Stimulated activated CD8-positive, alpha-beta memory T cell treated with anti-CD3 and anti-CD28 coated beads, Interleukin-12 subunit alpha, Interleukin-12 subunit beta, amount 100 ng/mL, for 4 hours (primary cell): ENCODE measurements at places on chromosomes 3 and 15.

GRCh38 chr3:166706094-166706493, 674.0 kb downstream of the ZBBX start:
- DNase-seq = no peak

- DNase-seq = no peak
Observed at GRCh38 chr3:169886671-169887070, 16.9 kb upstream of the LRRC31 start.

- no peak for DNase-seq
Observed at GRCh38 chr3:45724911-45725310, 35.7 kb downstream of the SACM1L start.

GRCh38 chr3:181278468-181279238, 289.1 kb upstream of the DNAJC19 start:
- DNase-seq = no peak

DNA sequence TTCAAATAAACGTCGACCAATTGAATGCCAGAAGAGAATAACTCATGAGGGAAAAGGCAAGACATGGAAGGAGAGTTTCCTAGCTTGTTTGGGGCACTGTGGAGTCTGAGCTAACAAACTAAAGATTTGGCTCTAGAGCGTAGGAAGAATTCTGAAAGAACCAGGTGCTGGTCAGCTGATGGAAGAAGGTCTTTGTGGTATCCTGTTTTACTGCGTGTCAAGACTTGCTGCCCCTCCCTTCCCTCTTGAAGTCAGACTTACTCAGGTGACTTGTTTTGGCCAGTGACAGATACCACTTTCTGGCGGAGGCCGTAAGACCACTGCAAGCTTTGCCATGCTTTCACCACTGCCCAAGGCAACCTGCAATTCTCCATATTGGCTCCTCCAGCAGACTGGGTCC, 673 bp upstream of the HCLS1 start:
- no peak for DNase-seq

DNA sequence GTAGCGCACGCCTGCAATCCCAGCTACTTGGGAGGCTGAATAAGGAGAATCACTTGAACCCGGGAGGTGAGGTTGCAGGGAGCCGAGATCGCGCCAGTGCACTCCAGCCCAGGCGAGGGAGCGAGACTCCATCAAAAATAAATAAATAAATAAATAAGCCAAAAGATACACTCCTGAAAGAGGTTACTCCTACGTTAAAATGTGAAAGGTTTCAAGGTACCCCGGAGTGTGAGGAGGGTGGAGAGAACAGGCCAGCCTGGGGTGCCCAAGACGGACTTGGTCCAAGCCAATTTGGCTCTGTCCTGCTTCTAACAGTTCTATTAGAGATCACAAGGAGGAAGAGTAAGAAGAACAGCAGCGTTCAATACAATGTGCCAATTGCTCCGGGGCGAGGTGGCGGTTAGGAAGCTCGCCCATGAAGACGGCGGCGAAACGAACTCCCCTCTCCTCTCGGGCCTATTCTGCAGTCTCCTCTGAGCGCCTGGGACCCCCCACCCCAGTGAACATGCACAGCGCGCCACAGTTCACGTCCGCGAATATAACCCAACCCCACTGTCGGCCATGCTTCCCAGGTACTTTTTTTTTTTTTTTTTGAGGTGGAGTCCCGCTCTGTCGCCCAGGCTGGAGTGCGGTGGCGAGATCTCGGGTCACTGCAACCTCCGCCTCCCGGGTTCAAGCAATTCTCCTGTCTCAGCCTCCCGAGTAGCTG, 942 bp downstream of the ELP6 start:
- no peak for DNase-seq

DNA sequence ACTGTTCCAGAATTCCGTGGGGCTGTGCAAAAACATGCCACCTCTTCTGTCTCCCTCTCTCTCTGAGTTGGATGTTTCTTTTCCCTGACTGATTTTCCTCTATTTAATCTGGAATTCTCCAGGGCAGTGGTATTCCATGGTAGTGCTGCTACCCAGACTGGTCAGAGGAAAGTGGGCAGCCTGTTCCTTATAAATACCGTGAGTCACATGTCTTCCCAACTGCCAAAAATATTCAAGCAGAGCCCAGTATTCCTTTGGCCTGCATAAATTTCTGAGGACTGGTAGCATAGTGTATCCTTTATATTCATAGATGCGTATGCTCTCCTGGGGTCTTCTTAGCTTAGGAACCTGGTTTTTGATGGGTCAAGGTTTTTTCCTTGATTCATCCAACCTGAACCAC, 40.9 kb downstream of the CEMIP start:
- DNase-seq = no peak

DNA sequence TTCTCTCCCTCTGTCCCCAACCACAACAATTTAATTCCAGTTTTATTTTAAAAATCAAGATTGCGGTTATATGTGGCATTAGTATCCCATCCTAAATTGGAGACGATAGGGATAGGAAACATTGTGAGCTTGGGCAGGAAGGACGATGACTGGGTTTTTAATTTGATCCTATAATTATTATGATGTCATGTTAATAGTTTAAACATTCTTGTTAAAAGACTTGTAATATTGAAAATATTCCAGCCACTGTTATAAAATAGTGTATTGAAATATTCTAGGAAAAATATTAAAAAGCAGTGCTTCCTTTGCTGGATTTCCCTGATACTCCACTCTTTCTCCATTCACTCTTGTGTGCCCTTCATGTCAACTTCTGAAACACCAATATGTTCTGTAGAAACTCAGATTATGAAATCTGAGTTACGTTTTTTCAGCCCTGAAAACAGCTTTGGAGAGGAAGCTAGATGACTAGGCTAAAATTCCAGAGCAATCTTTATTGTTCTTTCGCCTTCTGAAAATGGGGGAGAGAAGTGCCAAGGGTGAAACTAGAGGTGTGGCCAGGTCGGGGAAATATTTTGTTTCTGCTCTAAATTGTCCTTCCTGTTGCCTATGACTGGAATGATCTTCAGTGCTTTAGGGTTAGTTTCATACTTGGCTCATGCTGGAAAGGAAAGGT, 46.1 kb upstream of the MAP3K13 start:
- DNase-seq = no peak

DNA sequence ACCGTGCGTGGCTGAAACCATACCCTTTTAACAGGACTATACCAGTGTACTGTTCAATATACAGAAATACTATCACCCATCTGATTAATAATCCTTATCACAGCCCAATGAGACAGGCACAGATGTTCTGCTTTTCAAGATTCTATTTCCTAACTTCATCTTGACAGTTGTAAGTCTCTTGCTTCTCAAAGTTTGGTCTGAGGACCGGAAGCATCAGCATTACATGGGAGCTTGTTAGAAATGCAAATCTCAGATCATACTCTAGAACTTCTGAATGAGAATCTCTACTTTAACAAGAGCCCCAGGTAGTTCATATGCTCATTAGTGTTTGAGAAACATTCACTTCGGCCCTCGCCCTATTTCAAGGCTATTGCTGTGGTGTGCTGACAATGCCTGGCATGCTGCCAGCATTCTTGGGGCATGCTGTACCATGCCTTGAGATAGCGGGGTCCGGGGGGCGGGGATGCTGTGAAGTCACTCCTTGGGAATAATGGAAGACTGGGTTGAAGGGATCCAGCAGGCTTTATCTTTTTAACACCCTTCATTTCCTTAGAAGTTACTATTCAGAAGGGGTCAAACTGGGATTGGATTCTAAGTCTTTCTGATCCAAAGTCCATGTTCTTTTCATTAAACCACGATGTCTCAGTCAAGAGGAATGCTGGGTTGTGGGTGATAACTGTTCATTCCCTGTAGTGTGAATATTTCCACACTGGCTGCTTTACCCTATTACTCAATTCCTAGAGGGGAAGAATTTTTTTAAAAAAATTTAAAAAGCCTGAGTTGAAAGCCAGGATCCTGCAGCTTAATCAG, 194.7 kb downstream of the LPP start:
- no peak for DNase-seq

- no peak for DNase-seq
Observed at GRCh38 chr3:19074257-19074900, 73.9 kb upstream of the KCNH8 start.

- DNase-seq = no peak
Observed at GRCh38 chr15:40425681-40426080, 15.1 kb upstream of the BAHD1 start.

GRCh38 chr3:63979093-63979885, 44.0 kb downstream of the PSMD6 start:
- no peak for DNase-seq

GRCh38 chr3:21138085-21138484, 612.9 kb downstream of the ZNF385D start:
- no peak for DNase-seq

DNA sequence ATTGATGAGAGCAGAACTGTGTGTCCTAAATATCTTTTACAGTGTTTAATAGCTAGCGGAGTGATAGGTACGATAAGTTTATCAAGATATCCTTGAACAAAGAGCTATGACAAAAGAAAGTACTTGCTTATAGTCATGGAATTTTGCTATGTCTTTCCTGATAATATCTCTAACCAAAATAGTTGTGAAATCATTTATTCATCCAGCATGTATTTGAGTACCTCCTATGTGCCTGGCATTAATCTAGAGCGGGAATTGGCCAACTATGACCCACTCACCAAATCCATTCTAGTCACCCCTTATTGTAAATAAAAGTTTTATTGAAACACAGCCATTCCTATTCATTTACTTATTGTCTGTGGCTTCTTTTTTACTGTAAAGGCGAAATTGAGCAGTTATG, 46.6 kb downstream of the ZFAND6 start:
- DNase-seq = no peak

GRCh38 chr3:188152660-188153436, 1.1 kb upstream of the LPP start:
- no peak for DNase-seq

- no peak for DNase-seq
Observed at GRCh38 chr3:176262071-176262470, 935.2 kb downstream of the TBL1XR1 start.

- no peak for DNase-seq
Observed at GRCh38 chr3:182438398-182438797, 354.9 kb upstream of the ATP11B start.

- DNase-seq = no peak
Observed at GRCh38 chr15:27418726-27419125, 447.7 kb downstream of the GABRG3 start.

- no peak for DNase-seq
Observed at GRCh38 chr3:55678546-55679216, 191.6 kb upstream of the WNT5A start.

DNA sequence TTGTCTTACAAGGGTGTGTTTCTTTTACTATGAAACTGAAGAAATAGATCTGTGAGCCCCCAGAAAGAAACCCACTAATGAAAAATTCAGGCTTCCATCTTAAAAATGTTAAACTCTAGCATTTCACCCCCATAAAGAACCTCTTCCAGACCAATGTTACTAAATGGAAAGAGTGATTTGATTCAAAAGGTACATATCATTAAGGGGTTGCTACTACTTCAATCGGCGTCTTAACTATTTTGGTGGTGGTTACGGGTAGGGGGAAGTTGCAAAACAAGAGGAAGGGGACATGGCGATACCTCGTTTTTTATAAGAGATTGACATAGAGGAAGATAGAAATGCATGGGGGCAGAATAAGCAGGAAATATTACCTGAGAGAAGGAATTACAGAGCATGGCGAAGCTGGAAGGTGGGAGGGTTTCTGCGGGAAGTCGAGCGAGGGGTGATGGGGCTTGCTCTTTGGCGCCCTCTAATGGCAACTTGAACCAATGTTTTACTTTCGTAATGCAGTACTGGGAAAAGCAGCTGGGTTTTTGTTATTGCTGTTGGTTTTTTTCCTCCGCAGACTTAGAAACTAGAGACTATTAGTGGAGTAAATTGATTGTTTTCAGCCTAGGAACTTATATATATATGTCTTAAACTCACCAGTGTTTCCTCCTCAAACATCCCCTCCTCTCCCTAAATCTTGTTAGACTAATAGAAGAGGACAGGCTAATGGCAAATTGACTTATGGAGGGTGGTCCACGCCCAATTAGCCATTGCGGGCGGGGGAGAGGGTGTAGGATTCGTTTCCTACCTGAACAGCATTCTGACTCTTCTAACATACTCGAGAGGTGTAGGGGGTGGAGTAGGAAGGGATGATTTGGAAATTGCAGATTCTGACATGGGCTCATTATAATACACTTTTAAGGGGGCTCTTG, 11.3 kb upstream of the SOX2 start:
- DNase-seq = no peak

GRCh38 chr3:30943206-30943605, 48.7 kb upstream of the GADL1 start:
- DNase-seq = no peak

GRCh38 chr15:42239528-42240182, 31.6 kb upstream of the VPS39 start:
- DNase-seq = no peak

- no peak for DNase-seq
Observed at GRCh38 chr3:98613616-98614015, 20.2 kb upstream of the CPOX start.

GRCh38 chr3:146746190-146746589, 141.0 kb upstream of the PLSCR5 start:
- no peak for DNase-seq

- no peak for DNase-seq
Observed at GRCh38 chr3:42605546-42606173, 5.2 kb downstream of the NKTR start.

GRCh38 chr3:110343376-110343775, 728.2 kb upstream of the NECTIN3 start:
- DNase-seq = no peak

GRCh38 chr3:11624161-11624560, 19.6 kb downstream of the VGLL4 start:
- DNase-seq = peak; percentile 29

DNA sequence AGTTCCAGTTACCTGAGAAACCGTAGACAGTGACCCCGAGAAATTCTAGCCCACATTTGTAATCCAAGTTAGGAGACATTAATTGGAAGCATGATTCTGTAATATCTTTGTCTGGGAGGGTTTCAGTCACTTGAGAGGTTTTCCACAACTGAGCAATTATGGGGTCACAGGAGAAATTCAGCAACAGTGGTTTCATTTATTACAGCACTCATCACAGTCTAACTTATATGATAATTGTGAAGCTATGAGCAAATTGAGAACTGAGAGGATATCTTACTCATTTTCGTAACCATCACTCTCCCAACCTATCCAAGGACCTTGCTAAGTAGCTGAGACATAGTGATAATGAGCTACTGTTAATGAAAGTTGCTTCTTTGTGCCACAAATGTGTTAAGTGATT, 328.5 kb upstream of the PPP2R3A start:
- DNase-seq = no peak

DNA sequence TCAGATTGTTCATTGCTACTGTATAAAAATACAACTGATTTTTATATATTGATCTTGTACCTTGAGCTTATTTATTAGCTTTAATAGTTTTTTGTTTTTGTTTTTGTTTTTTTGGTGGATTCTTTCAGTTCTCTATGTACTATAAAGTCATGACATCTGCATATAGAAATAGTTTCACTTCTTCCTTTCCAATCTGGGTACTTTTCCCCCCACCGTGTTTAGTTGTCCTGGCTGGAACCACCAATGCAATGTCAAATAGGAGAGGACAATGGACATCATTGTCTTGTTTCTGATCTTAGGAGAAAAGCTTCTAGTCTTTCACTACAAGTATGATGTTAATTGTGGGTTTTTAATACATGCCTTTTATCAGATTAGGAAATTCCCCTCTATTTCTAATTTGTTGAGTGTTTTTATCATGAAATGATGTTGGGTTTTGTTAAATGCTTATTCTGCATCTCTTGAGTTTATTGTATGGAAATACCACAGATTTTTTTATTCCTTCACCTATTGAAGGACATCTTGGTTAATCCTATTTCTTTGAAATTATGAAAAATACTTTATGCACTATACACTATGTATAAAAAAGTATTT, 2.8 kb upstream of the XCR1 start:
- no peak for DNase-seq

- DNase-seq = no peak
Observed at GRCh38 chr3:141796889-141797781, 33.9 kb downstream of the GRK7 start.
